ENCODE measurements at places on chromosomes 5 and 9. TPM values are rescaled to one million over a fixed set of nuclear protein-coding genes. Genes with fewer than 3 reads are reported as not detected.

- H3K4me3 ChIP-seq = no peak overlapping the region
- no peak for DNase-seq
- no peak overlapping the region for H3K27ac ChIP-seq
- H3K4me1 ChIP-seq = no peaks in the 10 kb centered on the region
These were observed 61.2 kb upstream of the ANKRD55 start for GRCh38 chr5:56294354-56294753.

GRCh38 chr5:72705178-72705577 lies 111.3 kb upstream of the TNPO1 start:
- H3K4me3 ChIP-seq = no peak overlapping the region
- H3K27me3 ChIP-seq = no peaks in the 10 kb centered on the region
- DNase-seq = no peak
- H3K36me3 ChIP-seq = no peaks in the 10 kb centered on the region

DNA sequence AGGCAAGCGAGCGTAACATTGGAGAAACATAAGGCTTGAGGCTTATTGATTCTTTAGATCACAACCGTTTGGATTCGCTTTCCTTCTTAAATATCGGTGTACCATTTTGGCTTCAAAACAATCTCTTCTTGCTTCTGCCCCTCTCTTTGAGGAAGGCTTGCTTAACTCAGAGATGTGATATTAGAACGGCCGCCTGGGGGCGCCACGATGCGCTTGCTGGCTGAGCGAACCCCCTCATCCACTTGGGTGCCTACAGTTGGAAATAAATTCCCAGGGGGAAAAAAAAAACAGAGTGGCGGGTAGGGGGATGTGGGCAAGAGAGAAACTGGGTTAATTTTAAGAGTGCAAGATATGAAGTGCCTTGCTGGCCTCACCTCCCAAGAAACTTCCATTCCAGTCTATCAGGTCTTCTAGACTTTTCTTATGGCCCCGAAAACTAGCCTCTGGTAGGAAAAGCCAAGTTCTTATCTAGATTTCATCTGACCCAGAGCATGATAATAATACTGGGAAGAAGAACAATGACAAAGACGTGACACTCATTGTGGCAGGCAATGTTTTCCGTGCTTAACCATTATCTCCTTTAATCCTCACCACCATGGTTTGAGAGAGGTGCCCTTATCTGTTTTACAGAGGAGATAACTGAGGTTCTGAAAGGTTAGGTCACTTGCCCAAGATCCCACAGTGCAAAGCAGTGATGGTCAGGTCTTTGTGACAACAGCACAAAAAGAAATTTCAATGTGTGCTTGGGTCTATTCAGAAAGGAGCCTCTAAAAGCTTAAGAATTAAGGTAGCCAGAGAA lies 115.8 kb downstream of the DPYSL3 start:
- no peak for DNase-seq
- H3K27me3 ChIP-seq = no peaks in the 10 kb centered on the region
- no peaks in the 10 kb centered on the region for H3K36me3 ChIP-seq
- no peak overlapping the region for H3K27ac ChIP-seq

DNA sequence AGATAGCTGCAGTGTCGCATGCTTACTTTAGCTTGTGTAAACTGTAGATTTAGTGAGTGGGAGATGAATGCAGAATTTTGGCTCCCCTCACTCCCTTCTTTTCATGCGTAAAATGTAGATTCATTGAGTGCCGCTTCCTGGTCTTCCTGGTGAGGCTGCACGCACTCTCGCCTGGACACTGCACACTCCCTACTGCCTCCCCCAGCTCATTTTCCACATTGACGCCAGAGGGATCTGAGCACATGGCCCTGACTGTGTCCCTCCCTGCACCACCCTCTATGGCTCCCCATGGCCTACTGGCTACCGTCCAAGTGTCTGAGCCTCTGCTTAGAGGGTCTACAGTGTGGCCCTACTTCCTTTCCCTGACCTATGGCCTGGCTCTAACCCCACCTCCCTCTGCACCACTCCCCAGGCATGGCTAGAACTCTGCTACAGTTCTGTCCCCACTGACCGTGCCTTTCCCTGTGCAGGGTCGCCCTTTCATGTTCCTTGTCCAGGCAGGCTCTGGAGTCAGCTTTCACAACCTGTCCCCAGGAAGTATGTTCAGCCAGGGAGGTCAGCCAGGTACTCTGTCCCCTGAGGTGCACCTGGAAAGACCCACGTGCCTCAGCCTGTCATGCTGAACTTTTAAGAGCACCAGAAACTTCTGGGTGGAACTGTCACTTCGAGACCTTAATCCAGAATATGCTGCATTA lies 160.6 kb downstream of the COL23A1 start:
- peak; percentile 15 for DNase-seq
- peaks cover 7% of the 10 kb centered on the region for H3K36me3 ChIP-seq
- peaks cover 14% of the 10 kb centered on the region for H3K4me1 ChIP-seq
- peaks cover 15% of the 10 kb centered on the region for H3K27me3 ChIP-seq
- H3K4me3 ChIP-seq = no peak overlapping the region

DNA sequence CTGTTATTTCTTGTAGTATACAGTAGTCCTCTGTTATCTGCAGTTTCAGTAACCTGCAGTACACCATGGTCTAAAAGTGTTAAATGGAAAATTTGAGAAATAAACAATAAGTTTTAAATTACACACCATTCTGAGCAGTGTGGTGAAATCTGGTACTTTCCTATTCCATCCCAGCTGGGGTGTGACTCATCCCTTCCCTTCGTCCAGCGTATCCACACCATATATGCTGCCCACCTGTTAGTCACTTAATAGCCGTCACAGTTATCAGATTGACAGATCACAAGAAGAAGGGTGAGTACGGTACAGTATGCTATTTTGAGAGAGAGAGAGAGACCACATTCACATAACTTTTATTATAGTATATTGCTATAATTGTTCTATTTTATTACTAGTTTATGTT lies 28.9 kb downstream of the FAM151B start:
- peak overlapping the region; percentile 65 for H3K27ac ChIP-seq
- DNase-seq = peak; percentile 91
- peaks cover 7% of the 10 kb centered on the region for H3K4me1 ChIP-seq
- H3K36me3 ChIP-seq = peaks cover 2% of the 10 kb centered on the region

DNA sequence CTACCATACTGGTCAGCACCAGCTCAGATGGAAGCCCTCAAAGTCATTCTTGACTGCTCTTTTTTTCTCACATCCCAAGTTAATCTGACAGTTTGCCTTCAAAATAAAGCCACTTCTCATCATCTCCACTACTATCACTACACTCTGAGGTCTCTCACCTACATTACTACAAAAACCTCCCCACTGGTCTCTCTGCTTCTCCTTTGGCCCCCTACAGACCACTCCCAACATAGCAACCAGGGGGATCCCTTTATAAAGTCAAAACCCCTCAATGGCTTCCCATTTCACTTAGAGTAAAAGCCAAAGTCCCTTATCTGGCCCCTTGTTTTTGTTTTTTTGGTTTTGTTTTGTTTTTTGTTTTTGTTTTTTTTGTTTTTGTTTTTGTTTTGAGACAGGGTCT lies 4.6 kb downstream of the ARAP3 start:
- no peak for DNase-seq
- H3K36me3 ChIP-seq = peaks cover 28% of the 10 kb centered on the region
- H3K4me3 ChIP-seq = no peak overlapping the region
- no peaks in the 10 kb centered on the region for H3K27me3 ChIP-seq
- no peak overlapping the region for H3K27ac ChIP-seq
- peaks cover 14% of the 10 kb centered on the region for H3K4me1 ChIP-seq

- no peaks in the 10 kb centered on the region for H3K4me1 ChIP-seq
- peaks cover 8% of the 10 kb centered on the region for H3K36me3 ChIP-seq
- no peak overlapping the region for H3K27ac ChIP-seq
- no peak overlapping the region for H3K4me3 ChIP-seq
- DNase-seq = no peak
These were observed 19.7 kb downstream of the ANXA2R start for GRCh38 chr5:43020399-43020746.

HCN1 gene
- total RNA-seq = not detected

GFI1B gene
- total RNA-seq = not detected

BTNL9 gene
- not detected for total RNA-seq

Data from MCF 10A (cell line).